Mammary epithelial cell (primary cell): ENCODE measurements at places on chromosomes 16 and 17.

GRCh38 chr17:28115046-28115445 is 72.6 kb downstream of the NLK start:
- DNase-seq = no peak

DNA sequence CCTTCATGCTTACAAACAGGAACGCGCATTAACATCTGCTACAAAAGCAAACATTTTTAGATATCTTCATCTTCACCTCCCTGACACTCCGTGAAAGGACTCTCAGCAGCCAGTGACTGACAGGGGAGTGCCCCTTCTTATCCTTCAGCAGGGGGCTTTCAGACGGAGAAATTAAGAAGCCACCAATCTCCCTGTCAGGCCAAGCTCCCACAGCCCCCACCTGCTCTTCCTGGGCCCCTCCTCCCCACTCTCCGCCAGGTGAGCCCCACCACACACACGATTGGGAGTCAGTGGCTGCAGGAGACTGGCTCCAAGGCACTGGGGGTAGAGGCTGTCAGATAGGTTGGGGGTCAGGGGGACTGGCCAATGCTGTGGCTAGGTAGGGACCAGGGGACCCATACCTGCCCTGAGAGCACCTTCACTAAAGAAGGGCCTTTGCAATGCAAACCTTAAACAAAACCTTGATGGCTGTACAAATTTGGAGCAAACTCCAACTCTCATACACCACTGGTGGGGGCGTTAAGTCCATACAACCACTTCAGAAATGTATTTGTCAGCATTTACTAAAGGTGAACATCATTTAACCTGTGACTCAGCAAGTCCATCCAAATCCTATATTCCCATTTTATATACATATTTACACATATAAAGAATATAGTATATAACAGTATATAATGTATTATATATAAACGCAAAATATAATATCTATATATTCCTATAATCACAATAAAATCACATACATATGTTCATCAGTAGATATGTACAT is 232.2 kb downstream of the ZNF423 start:
- DNase-seq = no peak

- DNase-seq = peak; percentile 49
Observed at GRCh38 chr16:69397821-69398521, 12.2 kb upstream of the TERF2 start.

DNA sequence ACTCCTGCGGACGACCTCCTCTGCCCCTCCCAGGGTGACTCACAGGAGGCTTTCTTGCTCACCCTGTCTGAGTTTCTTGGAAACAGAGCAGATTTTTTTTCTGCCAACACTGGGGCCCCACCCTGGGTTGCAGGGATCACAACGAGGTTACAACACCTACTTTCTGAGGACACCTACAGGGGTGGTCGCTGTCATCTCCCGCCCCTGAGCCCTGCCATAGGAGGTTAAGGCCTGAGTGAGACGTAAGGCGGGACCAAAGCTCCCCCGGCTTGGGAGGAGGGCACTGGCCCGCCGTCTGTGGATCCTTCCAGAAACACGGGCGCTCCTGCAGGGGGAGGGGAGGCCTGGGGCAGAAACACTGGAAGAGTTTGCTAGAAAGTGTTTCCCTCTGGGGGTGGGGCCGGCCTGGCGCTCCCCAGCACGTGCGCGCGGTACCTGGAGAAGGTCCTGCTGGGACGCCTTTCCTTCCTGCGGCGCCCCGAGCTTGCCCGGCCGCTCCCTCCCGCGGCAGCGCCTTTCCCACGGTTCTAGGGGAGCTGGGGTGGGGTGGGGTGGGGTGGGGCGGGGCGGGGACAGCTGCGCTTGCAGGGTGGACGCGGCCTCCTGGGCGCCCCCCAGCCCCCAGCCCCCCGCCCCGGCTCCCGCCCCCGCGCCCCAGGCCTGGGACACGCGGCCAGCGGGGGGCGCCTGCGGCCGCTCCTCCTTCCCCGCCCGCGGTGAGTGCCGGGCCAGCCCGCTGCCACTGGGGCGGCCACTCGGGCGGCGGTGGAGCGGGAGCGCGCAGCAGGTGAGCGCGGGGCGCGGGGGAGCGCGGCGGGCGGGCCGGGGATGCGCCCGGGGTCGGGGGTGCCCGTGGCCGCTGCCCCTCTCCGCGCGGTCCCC is 20.7 kb upstream of the ADCY7 start:
- DNase-seq = peak; percentile 87

GRCh38 chr17:63774969-63775265 is 947 bp downstream of the DDX42 start:
- DNase-seq = peak; percentile 30

DNA sequence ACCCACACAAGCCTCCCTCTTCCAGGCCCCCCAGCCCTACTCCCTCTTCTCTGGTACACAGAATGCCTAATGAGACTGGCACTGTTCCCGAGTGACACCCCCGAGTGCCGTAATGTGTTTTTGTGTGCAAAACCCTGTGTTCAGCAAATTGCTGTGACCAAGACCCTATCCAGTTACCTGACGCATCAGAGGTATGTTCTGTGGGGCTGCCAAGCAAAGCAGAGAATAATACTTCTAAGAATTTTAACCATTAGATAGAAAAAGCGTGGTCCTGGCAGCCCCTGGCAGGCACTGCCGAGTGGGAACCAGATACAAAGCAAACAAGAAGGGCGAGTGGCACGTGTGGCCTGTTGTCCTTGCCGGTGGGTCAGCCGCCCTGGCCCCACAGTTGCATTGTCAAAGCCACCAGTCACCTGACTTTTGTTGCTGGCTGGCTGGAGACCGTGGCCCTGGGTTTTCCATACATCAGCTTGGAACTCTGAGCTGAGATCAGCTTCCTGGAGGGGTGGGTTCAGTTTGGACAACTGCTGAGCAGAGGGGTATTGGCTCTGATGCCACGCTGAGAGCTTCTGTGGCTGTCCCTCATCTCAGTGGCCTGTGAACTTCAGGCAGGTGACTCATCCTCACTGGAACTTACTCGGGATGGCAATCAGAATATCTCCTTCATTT is 69.1 kb upstream of the BRD7 start:
- DNase-seq = no peak

GRCh38 chr16:28821874-28822519 is 802 bp upstream of the ATXN2L start:
- no peak for DNase-seq
